Activated CD8-positive, alpha-beta memory T cell treated with anti-CD3 and anti-CD28 coated beads, Interleukin-2, amount 50 U/mL, for 48 hours (primary cell): ENCODE measurements at places on chromosomes 4 and X.

- no peak for DNase-seq
These were observed 82.7 kb downstream of the PARM1 start for GRCh38 chr4:75015627-75016026.

DNA sequence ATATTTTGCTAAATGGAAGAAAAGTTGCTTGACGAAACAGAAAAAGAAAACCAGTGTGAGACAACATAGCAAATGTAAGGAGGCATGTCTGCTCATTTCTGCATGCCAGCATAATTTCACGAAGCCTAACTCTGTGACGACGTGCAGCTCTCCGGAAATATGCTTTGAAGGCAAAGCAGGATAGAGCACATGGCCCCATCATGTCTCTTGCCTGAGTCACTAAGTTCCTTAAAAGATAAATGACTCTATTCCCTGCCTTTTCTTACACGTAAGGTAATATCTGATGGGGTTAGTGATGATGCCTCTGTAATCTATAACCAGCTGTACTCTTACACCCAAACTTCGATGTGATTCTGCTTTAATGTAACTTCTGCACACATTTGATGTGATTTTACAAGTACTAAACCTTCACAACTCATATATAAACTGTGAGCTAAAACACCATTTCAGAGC lies 64.5 kb downstream of the ANXA3 start:
- no peak for DNase-seq

- no peak for DNase-seq
These were observed 289.0 kb downstream of the STIM2 start for GRCh38 chr4:27149541-27150212.

DNA sequence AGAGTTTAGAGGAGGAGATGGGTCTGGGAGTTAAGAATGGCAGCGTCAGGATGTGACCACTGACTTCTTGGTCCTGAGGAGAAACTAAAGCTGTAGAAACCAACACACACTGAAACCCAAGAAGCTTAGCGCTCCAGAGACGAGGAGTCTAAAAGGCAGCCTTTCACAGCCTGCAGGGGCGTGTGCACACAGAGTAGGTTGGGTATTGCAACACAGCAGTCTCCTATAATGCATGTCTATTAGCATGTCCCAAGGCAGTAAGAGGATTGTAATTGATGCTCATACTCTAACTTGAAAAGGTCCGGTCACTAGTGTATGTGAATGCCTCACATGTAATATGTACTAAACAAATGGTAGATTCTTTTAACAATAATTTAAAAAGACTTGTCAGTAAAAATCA lies 57.4 kb downstream of the PTTG2 start:
- no peak for DNase-seq

GRCh38 chr4:91057871-91058270 lies 930.7 kb downstream of the CCSER1 start:
- no peak for DNase-seq

GRCh38 chr4:105990933-105991332 lies 95.7 kb downstream of the NPNT start:
- DNase-seq = no peak

DNA sequence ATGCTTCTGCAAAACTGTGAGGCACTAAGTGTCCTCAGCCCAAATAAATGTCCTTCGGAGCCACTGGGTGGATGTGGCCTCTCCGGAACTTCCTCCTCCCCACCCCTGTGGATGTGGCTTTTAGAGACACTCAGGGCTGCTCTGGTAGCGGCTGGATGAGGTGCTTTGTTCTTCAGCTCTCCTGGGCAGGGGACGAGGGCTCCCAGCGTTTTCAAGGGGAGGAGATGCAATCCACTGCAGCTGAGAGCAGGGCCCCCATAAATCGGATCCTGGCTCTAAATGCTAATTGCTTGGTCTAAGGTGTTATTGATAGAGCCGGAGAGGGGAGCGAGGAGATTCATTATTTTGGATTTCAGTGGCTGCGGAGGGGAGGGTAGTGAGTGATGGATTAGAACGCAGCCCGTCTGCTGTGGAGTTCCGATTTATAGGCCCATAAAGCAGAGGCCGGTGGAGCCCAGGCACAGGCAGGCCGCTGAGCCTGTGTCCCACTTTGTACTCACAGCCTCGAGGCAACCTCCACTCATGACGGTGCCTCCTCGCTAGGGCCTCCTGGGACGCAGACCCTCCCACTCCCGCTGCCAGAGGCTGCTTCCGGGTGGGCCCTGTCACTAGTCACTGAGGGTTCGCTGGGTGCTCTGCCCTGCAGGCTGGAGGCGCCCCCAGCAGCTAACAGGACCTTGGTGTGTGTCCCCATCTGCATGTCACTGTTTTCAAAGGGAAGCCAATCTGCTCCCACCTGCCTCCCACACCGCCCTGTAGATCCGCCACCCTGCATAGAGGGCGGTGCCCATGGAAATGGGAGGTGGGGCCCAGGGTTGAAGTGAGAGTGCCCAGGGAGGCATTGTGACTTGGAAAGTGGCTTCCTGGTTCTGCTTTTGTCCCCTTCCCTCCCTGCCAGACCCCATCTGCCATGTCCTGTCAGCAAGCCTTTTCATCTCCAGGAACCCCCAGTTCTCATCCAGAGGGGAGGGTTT lies 135.4 kb upstream of the PSAPL1 start:
- no peak for DNase-seq

DNA sequence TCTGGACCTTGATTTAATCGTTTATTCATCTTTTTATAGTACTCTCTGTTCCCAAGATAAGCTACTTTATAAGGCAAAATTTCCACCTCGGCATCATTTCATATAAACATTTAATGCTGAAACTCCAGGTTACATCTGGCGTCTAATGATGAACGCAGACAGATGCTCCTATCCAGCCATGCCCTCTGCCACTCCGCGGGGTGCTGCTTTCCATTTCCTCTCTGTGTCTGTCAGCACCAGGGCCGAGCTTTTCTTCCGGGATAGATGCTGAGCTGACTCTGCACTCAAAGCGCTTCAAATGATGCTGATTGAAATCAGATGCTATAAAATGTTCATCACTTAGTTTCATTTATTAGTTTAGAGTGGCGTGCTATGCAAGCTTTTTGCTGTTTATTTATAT lies 80.5 kb upstream of the HELT start:
- no peak for DNase-seq

GRCh38 chr4:101604976-101605375 lies 185.6 kb upstream of the BANK1 start:
- DNase-seq = no peak

DNA sequence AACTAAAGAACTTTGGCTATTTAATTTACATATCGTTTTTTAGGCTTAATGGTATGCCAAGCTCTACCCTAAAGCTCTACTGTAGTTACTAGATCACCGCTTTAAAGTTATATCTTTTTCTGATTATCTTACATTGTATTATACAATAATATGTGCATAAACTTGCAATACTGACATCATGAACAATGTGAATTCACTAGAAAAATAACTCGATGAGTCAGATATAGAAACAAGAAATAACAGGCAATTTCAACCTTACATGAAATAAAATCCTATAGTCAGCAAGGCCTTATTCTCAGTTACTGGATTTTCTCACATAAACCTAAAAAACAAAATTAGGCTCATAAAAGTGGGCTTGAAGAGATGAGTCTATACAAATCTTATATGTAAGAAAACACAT lies 32.5 kb downstream of the PDGFC start:
- DNase-seq = no peak

- DNase-seq = no peak
These were observed 19.3 kb downstream of the ARHGEF9 start for GRCh38 chrX:63765712-63766111.

DNA sequence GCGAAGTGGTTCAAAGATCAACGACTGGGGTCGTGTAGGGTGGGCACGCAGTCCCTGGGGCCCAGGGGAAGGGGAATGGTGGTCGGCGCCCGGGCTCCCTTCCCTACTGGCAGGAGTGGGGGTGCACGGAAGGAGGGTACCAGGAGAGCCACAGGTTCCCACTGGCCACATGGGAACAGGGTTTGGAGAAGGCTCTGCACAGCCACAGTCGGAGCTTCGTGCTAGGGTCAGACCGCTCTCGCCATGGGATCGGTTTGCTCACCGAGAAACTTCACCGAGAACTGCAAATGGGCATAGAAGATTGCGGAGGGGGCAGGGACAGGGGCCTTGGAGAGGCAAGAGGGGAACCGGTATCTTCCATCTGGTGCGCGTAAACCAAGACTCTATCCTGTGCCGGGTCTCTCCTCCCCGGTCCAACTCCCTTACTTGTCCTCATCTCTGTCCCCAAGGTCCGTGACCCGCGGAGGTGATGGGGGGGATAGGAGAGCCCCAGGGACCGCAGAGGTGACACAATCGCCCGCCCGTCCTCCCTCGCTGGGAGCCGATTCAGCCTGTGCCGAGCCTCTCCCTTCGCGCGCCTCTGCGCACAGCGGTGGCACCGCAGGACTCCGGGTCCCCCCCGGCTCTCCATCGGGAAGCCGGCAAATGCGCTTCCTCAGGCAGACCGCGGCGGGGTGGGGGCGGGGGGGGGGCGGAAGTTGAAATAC lies 1.0 kb downstream of the SCD5 start:
- DNase-seq = peak; percentile 62

DNA sequence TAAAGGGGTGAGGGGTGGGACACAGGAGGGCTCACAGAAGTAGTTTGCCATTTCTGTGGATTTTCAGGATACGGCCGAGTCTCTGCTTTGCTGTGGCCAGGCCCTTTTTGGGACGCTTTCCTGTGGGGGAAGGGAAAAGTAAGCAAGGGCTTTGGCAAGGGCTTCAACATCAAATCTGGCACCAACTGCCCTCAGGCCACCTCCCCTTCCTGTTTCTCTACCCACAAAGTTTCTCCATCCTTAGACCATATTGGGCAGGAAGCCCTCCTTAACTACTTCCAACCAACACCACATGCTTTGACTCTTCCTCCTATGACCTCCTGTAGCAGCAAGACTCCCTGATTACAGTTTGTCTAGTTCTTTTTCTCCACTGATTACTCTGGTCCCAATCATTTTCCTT lies 105.1 kb downstream of the PHF8 start:
- DNase-seq = no peak

GRCh38 chr4:160143574-160143973 lies 1040.7 kb downstream of the RAPGEF2 start:
- no peak for DNase-seq

DNA sequence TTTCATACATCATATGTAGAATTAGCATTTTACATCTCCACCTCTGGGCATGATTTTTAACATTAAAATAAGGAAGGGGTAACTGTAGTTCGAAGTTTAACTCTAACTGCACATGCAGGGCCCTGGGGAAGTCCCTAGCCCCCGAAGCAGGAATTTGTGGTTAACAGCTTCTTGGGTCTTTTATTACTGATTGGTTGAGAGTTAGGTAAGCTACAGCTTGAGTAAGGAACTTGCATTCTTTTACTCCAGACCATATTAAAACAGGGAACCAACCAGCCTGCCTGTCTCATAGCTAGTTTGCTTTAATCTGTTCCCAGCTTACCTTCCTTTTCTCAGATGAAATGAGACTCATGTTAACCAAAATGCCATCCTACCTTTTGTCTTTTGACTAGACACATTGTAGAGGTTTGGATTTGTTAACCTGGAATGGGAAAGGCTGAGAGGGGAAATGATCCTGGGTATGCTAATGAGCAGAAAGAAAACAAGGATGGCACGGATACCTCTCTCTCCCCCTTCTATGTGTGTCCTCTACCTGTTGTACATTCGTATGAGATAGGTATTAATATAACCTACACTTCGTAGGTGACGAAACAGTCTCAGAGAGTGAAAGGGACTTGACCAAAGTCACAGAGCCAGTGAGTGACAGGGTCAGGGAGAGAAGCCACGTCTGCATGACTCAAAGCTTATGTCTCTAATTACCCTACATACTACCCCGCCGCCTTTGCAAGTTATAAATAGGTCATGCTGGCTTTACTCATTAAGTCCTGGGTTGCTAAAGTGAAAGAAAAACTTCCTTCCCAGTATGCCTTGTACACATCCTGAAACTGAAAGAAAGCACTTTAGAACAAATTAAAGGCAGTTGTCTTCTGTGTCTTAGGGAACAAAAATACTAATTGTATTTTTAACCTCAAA lies 119.5 kb upstream of the AFF2 start:
- no peak for DNase-seq

DNA sequence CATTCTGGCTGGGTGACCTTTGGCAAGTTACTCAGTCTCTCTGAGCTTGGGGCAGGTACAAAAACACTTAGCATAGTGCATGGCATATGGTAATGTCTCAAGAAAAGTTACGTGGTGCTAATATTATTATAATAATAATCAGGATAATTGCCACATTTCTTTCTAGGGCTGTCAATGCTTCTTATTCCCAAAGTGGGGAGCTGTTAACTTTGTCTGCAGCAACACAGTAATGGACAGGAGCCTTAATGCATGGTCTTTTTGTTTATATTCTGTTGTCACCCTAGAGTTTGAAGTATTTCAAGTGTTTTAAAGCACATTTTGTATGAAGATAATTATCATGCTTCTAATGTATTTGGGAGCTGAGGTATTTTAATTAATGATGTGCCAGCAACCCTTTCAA lies 121.8 kb downstream of the FHIP1A start:
- DNase-seq = no peak

DNA sequence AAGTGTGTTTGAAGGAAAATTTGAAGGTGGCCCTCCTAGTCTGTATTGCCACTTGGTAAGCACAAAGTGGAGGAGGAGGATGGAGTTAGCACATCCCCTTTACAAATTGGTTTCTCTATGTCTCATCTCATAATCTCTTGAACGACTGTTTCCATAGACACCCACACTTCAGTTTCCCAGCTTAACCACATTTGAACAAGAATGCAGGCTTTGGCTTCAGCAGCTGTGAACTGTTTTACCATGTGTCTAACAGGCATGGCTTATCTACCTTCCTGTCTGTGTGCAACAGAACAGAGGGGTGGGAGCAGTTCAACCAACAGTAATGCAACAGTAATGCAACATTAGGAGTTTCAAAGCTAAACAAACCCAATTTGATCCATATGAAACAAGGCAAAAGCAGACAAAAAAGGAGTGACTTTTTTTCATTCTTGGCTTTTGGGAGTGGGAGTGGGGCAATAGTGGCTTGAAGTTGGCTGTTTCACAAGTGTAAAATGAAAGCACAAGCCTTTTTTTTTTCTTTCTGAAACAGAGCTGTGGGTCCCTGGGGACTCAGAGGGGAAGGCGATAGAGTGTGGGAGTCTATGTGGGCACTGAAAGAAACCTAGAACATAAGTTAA lies 108.0 kb downstream of the ITM2A start:
- DNase-seq = no peak
